ENCODE measurements at places on chromosomes 12 and 14.

DNA sequence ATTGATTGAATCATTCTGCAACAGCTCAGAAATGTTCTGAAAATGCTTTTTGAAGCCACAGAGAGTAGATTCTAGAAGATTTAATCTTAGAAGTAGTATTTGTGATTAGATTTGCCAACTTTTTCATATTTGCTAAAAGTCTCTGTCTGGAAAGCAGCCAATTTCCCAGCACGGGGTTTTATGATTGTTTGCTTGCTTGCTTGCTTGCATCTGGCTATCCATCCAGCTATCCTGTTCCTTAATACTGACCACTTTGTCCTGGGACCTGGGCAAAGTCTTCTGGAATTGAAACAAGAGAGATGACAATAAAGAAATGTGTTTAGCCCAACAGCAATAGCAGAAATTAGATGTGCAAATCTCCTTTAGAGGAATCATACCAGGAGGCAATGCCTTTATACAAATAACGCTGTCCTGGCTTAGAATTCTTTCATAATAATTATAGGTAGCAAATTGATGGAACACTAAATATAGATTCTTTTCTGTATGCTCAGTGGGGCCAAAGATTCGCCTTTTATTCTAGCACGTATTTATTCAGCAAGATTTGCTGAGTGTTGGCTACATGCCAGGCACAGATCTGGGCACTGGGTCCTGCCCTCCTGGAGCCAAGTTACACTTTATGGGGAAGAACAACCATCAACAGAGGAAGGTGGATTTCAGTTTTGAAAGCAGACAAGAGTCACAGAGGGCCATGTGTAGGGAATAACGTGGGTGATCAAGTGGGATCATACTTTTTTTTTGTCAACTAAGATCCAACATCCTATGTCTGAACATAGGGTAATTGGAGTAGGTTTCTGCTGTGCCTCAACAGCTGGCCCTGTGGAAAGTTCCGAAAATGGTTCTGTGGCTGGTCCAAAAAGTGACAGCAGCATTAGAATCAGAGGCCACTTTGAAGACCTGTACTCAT lies 25.3 kb downstream of the MYBPC1 start:
- DNase-seq = no peak

DNA sequence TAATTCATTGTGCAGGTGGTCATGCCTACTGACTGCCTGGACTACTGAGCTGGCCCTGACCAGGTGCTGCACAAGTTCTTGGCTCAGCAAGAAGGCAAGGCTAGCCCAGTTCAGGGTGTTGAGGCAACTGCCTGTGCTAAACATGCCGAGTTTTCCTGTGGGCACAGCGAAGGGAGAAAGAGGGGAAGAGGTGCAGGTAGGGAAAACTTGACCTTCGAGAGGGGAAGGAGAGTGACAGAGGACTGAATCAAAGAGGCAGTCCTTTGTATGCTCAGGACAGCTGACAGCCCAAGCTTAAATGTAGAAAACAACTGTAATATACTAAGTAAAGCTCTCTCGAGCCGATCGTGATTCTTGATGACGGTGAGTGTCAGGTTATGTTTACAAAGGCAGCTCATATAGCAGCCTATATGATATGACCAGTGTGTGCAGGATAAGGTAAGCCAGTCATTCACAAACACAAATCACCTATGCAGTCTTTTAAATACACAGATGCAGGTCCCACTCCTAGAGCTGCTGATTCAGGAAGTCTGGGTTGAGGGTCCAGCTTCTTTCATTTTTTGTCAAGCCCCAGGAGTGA lies 2.6 kb downstream of the IRAK3 start:
- no peak for DNase-seq

DNA sequence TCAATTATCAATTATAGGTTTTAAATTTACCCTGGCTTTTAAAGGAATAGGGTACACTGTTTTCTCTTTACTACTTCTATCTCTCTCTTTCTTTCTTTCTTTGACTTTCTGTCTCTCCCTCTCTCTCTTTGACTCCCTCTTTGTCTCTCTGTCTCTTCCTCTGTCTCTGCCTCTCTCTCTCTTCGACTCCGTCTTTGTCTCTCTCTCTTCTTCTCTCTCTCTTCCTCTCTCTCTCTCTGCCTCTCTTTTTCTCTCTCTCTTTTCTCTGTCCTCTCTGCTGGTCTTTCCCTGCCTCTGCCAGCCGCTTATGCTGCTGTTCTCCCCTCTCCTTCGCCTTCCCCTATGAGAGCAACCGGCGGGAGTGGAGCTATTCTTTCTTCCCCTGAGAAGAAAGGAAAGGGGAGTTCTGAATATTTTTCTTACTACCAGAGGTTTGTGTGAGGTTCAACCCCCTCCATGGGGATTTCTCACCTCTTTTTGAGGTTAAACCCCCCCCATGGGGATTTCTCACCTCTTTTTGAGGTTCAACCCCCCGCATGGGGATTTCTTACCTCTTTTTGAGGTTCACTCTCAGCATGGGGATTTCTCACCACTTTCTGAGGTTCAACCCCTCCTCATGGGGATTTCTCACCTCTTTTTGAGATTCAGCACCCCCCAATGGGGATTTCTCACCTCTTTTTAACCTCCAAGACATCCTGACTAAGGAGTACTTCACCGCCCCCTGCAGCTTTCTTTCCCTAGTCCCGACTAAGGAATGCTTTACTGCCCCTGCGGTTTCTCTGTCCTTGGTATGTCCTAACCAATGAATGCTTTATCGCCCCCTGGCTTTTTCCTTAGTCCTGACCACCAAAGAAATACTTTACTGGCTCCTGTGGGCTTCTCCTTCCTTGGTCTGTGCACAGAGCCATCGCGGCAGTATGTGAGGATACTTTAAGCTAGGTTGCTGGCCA lies 27.4 kb upstream of the DDHD1 start:
- DNase-seq = peak; percentile 7

- no peak for DNase-seq
Measured at GRCh38 chr12:31773223-31773750, 44.5 kb upstream of the AMN1 start.

GRCh38 chr12:89662623-89663022 lies 46.0 kb downstream of the ATP2B1 start:
- DNase-seq = no peak

GRCh38 chr12:92603741-92604432 lies 98.9 kb upstream of the PLEKHG7 start:
- DNase-seq = peak; percentile 9

GRCh38 chr14:73674986-73675385 lies 30.2 kb downstream of the DNAL1 start:
- no peak for DNase-seq

- DNase-seq = no peak
Measured at GRCh38 chr14:67483579-67484285, 4.8 kb downstream of the TMEM229B start.

DNA sequence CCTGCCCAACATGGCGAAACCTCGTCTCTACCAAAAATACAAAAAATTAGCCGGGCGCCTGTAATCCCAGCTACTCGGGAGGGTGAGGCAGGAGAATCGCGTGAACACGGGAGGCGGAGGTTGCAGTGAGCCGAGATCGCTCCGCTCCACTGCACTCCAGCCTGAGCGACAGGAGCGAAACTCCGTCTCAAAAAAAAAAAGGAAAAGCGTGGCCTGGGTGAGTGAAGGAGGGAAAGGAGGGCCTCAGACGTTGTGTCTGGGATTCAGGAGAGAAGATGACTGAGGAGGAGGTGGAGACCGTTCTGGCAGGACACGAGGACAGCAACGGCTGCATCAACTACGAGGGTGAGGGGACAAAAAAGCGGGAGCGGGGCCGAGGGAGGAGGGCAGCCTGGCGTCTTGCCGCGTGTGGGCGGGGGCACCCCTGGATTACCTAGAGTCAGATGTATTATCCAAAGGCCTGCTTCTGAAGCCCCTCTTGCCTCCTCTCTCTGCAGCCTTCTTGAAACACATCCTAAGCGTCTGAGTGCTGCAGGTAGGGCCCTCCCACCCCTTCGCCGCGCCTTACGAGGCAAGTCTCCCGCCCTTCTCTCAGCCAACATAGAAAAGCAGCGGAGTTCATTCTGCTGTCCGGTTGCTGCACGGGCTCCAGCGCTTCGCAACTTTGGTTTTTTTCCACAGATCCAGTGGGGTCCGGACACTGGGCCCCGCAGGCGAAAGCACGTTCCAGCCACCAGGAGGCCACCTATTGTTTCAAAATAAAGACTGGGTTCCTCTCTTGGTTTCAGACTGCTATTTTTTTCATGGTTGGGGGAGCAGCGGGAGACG lies 744 bp upstream of the MYL6 start:
- DNase-seq = peak; percentile 27

- no peak for DNase-seq
Measured at GRCh38 chr14:104820669-104821228, 19.8 kb downstream of the ZBTB42 start.

GRCh38 chr14:32724867-32725471 lies 213.7 kb upstream of the NPAS3 start:
- DNase-seq = no peak

DNA sequence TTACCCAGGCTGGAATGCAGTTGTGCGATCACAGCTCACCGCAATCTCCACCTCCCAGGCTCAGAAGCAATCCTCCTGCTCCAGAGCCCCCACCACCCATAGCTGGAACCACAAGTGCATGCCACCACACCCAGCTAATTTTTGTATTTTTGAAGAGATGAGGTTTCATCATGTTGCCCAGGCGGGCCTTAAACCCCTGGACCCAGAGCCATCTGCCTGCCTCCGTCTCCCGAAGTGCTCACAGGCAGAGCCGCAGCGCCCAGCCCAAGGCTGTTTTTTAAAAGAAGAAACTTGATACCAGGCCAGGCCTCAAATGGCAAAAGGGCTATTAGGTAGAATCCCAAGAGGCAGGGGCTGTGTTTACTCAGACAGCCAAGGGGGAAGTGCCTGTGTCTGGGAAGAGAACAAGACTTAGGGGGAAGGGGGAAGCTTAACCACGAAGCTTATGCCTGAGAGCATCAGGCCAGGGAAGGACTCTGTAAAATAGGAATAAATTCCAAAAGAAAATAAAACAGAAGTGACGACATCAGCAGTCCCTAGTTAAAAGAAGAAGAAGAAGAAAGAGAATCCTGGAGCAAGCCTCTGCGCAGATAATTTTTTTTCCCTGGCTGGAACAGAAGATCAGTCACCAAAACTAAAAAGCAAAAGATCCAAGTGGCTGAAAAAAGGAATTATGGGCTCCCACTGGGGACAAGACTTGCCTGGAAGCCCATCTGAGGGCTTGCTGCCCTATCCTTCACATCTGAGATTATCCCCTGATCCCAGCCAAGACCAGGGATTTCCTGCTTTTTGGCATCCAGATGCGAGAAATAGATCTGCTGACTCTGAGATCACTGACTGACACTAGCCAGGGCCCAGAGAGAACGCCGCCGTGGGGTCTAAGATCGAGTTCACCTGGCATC lies 170.5 kb downstream of the NDUFA12 start:
- DNase-seq = no peak

DNA sequence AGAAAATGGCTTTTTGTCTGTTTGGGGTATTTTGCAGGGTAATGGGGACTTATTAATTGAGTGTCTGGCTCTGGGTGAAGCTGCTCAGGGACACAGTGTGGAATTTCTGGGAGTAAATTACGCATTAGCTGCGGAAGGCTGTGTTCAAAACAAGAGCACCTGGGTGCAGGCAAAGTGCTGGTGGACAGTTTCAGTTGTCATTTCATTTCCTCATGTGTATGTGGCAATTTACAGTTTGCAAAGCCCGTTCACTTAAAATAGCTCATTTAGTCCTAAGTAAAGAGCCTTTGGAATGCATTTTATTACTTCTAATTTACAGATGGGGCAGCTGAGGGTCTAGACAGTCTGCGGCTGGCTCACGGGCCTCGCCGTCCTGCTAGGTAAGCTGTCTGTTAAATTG lies 546.8 kb downstream of the BCL11B start:
- no peak for DNase-seq

GRCh38 chr14:62694075-62694474 lies 351.2 kb downstream of the KCNH5 start:
- no peak for DNase-seq

DNA sequence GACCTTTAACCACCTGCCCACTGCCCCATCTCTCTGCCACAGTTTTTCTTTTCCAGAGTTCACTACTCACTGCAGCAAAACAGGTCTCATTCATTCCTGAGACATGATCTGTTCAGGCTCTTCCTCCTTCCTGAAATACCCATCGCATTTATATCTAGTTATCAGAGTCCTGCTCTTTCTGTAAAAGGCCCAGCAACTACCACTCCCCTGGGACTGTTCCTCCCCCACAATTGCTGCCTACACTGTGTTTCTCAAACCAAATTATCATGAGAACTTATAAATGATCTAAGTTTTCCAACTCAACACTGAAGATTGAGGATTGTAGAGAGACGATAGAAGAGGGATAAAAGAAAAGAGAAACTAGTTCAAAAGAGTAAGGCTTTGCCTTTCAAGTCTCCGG lies 40.8 kb upstream of the EPS8 start:
- DNase-seq = no peak

DNA sequence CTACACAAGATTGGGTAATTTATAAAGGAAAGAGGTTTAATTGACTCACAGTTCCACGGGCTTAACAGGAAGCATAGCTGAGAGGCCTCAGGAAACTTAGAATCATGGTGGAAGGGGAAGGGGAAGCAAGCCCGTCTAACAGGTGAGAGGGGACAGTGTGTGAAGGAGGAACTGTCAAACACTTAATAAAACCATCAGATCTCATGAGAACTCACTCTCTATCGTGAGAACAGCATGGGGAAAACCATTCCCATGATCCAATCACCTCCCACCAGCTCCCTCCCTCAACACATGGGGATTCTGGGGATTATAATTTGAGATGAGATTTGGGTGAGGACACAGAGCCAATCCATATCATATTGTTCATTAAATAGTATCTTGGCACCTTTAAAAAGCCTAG lies 56.1 kb downstream of the EPS8 start:
- DNase-seq = no peak

DNA sequence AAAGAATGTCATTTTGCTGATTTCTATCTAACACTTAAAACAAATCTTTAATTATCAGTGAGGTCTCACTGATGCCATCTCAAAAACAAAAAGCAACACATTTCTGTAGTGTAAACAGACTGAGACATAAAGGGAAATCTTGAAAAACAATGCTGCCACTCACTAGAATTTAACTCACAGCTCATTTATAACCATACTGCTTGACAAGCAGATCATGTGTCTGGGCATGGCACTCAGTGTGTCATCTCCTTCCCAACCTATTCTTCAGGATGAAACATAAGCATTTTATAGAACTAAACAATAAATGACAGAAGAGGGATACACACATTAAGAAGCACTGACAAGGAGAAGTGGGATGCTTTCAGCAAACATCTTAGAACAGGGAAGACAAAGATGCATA lies 22.4 kb downstream of the ATF7 start:
- no peak for DNase-seq

DNA sequence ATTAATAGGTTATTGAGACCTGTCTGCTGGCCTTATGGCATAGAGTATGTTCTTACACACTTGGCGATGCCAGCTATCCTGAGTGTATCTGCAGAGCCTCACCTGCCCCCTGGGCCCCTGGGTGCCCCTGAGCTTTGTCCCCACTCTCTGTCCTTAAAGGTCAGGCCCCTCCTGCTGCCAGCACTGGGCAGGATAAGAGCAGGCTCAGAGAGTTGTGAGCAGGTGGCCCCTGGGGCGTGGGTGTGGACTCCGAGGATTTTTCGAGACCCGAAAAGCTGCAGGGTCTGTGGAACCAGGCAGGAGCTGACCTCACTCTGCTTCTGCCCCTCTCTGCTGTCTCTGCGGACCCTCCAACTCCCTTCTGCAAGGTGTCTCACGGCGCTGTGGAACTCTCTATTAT lies 8.2 kb downstream of the HIP1R start:
- DNase-seq = no peak

- DNase-seq = no peak
Measured at GRCh38 chr14:29926701-29927375, 809 bp downstream of the PRKD1 start.

- DNase-seq = no peak
Measured at GRCh38 chr12:96120359-96121100, 73.6 kb upstream of the ELK3 start.

- DNase-seq = peak; percentile 15
Measured at GRCh38 chr14:51652168-51653078, 713 bp downstream of the FRMD6 start.

GRCh38 chr12:67645126-67645525 lies 3.4 kb upstream of the DYRK2 start:
- DNase-seq = no peak
